ENCODE measurements at places on chromosomes 1 and 21.

DNA sequence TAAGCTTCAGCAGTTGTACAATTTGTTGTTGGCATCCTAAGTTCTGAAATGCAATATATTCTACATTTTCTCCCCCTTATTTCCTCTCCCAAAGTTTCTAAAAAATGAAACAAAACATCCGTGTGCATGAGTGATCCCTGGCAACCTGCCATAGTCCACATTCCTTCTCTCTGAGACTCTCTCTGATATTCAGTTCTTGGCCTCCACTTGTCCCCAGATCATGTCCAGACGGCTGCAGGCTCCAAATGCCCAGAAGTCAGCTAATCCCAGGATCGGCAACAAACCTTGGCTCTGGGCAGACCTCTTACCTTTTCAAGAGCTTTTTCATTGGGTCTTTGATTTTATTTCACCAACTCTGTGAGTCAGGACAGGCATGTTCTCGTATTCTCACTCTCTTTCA lies 187.8 kb downstream of the ETS2 start:
- peak; percentile 98 for DNase-seq

GRCh38 chr1:208852911-208853310 lies 608.7 kb upstream of the PLXNA2 start:
- no peak for DNase-seq

GRCh38 chr1:59768792-59769735 lies 45.7 kb upstream of the HOOK1 start:
- no peak for DNase-seq

DNA sequence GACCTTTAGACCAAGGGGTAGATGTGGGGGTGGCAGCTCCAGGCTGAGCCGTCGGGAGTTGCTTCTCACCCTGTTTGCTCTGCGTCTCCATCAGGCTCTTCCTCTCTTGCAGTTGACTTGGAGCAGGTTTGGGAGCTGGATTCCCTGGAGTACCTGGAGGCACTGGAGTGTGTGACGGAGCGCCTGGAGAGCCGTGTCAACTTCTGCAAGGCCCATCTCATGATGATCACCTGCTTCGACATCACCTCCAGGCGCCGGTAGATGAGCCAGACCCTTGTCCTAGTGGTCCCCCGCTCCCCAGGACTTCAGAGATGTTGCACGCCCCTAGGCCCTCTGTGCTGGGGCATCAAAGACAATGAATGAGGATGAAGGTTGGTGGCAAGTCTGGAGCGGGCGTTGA lies 547.6 kb downstream of the KIF26B start:
- no peak for DNase-seq

DNA sequence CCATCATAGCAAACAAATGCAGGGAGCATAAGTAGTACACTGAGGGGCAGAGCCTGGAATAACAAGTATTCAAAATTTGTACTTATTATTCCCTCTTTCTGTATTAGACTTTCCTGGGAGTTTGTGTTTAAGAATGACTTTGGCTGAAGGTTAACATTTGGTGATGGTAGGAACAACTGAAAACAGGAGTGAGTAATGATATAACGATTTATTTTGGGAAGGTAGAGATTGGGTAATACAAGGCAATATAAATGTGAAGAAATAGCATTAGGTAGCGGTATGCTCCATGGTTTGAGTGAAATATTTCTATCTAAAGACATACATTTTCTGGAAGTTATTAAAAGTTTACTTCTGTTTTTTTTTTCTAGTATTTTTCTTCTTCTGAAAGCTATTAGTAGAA lies 18.5 kb upstream of the C1orf21 start:
- DNase-seq: no peak

DNA sequence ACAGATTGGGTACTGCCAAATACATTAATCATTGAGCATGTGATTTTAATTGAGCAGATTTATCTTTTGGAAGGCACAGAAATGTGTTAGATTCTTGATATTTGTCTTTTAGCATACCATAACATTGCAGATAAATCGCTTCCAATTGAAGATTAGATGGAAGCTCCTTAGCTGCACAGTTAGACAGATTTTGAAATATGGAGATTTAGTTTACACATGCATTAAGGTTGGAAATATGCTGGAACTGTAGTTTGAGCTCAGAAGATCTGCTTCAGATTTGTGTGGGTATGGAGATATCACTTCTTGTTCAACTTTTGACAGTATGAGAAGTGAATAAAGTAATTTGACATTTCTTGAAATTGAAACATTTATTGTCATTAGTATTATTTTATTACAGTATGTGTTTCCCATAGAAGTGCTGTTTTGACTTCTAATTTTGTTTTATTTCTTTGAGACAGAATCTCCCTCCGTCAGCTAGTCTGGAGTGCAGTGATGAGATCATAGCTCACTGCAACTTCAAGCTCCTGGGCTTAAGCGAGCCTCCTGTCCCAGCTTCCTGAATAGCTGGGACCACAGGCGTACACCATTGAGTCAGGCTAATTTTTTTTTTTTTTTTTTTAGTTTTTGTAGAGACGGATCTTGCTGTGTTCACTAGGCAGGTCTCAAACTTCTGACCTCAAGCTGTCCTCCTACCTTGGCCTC lies 29.1 kb downstream of the THRAP3 start:
- DNase-seq: peak; percentile 48

DNA sequence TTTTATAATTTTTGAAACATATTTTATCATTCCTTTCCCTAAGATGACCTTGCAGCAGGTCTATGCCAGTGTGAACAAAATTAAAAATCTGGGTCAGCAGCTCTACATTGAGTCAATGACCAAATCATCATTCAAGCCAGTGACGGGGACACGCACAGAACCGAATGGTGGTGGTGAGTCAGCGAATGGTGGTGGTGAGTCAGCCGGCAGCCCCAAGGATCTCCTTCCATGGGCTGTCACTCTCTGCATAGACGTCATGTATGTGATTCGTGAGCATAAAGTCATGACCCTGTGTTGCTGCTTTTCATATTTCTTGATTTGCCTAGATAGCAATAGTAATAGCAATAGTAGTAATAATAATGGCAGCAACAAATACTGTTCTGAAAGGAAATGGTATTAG lies 26.3 kb downstream of the PER3 start:
- peak; percentile 82 for DNase-seq

DNA sequence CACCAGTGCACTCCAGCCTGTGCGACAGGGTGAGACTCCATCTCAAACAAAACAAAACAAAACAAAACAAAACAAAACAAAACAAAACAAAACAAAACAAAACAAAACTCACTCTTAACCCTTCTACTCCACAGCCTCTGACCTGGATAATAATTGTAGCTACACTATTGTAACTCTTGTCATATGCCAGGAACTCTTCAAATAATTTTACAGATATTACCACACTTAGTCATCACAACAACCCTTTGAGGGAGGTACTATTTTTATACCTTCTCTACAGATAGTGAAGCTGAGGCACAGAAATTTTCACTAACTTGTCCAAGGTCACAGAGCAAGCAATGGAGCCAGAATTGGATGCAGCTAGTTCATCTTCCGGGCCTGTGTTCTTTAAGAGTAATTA lies 547.8 kb downstream of the ADGRL2 start:
- DNase-seq: no peak

GRCh38 chr1:31789259-31790065 lies 25.3 kb upstream of the ADGRB2 start:
- peak; percentile 90 for DNase-seq

DNA sequence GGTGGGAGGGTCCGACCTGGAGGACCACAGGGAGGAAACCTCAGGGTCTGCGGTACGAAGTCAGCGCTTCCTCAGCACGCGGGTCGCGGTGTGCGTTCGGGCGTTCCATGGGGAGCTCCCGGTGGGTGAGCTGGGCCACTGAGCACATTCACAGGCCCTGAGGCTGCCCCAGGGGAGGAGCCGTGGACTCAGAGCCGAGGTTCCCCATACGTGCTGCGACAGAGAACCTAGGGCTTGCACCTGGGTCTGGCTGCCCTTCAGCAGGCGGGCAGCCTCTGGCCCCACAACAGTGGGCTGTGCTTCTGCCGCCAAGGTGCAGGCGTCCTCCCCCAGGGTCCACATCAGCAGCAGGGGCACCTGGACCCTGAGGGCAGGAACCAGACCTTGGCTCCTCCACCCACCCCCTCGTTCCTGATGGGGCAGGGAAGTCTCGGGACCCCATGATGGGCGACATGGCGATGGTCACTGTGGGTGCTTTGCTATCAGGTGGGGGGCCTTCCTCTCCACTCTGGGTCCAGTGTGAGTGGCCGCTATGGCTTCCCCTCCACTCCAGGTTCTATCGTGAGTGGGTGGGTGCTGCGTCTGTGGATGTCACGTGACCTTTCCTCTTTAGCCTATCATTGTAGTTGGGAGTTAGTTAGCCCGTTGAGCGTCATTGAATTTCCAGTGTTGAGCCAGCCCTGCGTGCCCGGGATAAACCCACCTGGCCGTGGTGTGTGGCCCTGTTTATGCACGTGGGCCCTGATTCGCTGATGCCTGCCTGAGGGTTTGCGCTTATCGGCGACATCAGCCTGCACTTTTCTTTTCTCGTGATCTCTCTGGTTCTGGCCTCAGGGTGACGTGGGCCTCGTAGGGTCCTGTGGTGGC lies 27.9 kb downstream of the FTCD start:
- no peak for DNase-seq

- no peak for DNase-seq
Observed at GRCh38 chr1:199690496-199690895, 337.0 kb upstream of the NR5A2 start.

DNA sequence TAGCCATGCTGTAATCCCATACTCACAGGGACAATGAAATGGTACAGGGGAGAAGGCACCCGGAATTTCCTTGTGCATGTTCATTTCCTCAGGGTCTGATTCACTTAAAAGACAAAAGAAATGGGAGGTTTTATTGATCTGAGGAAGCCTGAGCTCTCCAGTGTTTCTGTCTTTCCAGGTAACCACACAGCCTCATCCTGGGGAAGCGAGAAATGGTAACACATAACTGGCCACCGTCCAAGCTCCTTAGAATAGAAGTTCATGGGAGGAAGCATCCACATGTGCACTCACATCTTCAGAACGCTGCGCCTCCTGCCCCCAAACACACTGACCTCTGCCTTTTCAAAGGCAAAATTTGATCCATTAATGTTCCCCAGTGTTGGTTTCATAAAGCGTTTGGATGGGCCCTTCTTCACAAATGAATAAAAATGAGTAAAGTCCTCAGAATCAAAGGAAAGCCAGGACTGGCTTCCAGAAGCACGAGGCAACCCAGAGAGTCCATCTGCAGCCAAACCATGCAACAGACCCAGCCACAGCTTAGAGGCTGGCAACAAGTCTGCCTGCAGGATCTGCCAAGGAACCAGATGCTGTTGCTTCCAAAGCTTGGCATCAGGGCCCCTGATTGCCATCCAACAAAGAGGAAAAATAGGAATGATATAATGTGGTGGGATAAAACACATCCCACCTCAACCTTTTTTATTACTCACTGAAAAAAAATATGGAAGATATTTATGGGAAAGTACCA lies 120.3 kb downstream of the ZBTB18 start:
- DNase-seq: no peak

GRCh38 chr1:32100359-32100758 lies 7.5 kb upstream of the KPNA6 start:
- peak; percentile 53 for DNase-seq

- peak; percentile 70 for DNase-seq
Observed at GRCh38 chr1:100862591-100862990, 32.1 kb downstream of the EXTL2 start.

DNA sequence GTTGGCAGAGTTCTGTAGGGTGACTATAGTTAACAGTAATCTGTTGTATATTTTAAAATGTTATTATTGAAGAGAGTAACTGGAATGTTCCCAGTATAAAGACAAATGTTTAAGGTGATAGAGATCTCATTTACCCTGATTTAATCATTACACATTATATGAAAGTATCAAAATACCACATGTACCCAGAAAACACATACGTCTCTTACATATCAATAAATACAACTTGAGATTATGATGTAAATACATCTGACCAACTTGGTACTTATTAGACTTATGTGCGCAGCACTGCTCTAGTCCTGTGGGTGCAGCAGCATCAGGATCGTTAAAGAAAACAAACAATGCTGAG lies 670 bp upstream of the PARK7 start:
- no peak for DNase-seq

All from fibroblast of pulmonary artery (primary cell).